ENCODE measurements at places on chromosomes 5 and 9. TPM values are rescaled to one million over a fixed set of nuclear protein-coding genes. Genes with fewer than 3 reads are reported as not detected.
A peak's percentile ranks its signal among the peaks of the same experiment; 100 is the strongest.

DNA sequence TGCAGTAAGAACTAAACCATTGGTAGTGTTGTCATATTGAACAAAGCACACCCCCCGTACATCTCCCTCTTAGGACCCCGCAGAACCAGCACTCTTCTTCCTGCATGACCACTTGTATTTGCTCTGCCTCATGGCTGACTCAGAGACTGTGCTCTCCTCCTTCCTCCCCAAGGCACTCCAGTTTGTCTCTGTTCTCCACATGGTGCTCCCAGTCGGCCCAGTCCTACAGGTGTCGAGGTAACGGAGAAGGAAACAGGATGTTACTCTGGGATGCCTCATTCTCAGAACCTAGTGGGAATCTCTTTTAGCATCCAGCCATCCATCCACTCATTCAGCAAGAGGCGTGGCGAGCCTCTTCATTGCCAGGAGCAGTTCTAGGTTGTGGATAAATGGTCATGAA, 97.0 kb upstream of the NIPAL4 start:
- H3K27me3 ChIP-seq, result no peaks in the 10 kb centered on the region
- no peaks in the 10 kb centered on the region for H3K4me1 ChIP-seq
- no peak overlapping the region for H3K4me3 ChIP-seq
- H3K36me3 ChIP-seq, result peaks cover 86% of the 10 kb centered on the region
- peak overlapping the region; percentile 56 for H3K27ac ChIP-seq

DNA sequence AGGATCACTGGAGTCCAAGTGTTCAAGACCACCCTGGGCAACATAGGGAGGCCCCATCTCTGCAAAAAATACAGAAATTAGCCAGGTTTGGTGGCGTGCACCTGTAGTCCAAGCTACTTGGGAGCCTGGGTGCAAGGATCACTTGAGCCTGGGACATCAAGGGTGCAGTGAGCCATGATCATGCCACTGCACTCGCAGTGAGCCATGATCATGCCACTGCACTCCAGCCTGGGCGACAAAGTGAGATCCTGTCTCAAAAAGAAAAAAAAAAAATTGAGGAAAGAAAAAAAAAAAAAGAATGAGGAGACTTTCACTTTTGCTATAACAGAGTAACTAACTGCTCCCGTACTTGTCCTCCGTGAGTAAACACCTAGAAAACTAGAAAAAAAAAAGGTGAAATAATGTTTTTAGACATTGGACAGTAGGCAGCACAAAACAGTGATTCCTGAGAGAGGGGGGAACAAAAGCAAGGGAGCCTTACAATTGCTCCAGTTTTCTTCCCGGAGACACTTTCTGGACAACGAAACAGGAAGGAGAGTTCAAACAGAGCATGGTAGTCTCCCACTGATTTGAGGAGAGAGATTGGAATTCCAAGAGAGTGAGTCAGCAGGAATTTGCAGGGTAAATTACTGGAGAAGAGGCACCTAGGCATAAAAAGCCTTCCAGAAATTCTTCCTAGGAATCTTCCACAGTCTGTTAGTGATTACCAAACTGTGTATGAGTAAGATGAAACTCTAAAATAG, 6.9 kb upstream of the ZBTB5 start:
- no peak for DNase-seq
- peaks cover 3% of the 10 kb centered on the region for H3K36me3 ChIP-seq

GRCh38 chr9:93127395-93127911, 6.6 kb downstream of the NINJ1 start:
- no peaks in the 10 kb centered on the region for H3K27me3 ChIP-seq
- H3K4me3 ChIP-seq, result no peak overlapping the region
- H3K4me1 ChIP-seq, result peaks cover 60% of the 10 kb centered on the region

GRCh38 chr5:132947671-132948070, 15.8 kb downstream of the AFF4 start:
- H3K4me3 ChIP-seq, result no peak overlapping the region
- H3K36me3 ChIP-seq, result peaks cover 32% of the 10 kb centered on the region
- DNase-seq, result no peak

- H3K4me3 ChIP-seq, result no peak overlapping the region
- no peak overlapping the region for H3K27ac ChIP-seq
- H3K27me3 ChIP-seq, result no peaks in the 10 kb centered on the region
Observed at GRCh38 chr9:120726484-120726883, 12.2 kb upstream of the MEGF9 start.

GRCh38 chr5:140549237-140550144, 2.0 kb downstream of the EIF4EBP3 start:
- peak overlapping the region; percentile 95 for H3K27ac ChIP-seq
- peaks cover 60% of the 10 kb centered on the region for H3K4me1 ChIP-seq
- DNase-seq, result no peak
- peaks cover 52% of the 10 kb centered on the region for H3K36me3 ChIP-seq
- H3K4me3 ChIP-seq, result peak overlapping the region; percentile 24

DNA sequence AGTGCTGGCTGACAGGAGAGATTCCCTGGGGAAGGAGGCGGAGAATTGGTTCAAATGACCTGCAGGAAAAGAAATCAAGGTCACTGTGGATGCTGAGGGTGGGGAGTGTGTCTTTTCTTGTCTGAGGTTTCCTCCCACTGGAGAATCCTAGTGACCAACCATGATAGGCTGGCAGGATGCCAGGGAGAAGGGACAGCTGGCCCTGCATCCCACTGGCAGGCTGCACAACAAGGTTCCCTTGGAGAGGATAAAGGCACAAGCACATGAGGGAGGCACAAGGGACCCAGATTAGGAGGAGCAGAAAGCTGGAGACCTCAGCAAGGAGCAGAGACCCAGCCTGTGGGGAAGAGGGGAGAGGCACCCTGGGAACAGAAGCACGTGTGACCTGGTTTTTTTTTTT, 11.4 kb upstream of the ZDHHC12 start:
- peaks cover 8% of the 10 kb centered on the region for H3K4me1 ChIP-seq
- no peak overlapping the region for H3K27ac ChIP-seq
- no peak overlapping the region for H3K4me3 ChIP-seq
- no peaks in the 10 kb centered on the region for H3K27me3 ChIP-seq
- DNase-seq, result no peak

- no peaks in the 10 kb centered on the region for H3K36me3 ChIP-seq
- no peaks in the 10 kb centered on the region for H3K27me3 ChIP-seq
- no peak overlapping the region for H3K27ac ChIP-seq
- H3K4me3 ChIP-seq, result no peak overlapping the region
Observed at GRCh38 chr9:25584611-25585010, 93.6 kb downstream of the TUSC1 start.

DNA sequence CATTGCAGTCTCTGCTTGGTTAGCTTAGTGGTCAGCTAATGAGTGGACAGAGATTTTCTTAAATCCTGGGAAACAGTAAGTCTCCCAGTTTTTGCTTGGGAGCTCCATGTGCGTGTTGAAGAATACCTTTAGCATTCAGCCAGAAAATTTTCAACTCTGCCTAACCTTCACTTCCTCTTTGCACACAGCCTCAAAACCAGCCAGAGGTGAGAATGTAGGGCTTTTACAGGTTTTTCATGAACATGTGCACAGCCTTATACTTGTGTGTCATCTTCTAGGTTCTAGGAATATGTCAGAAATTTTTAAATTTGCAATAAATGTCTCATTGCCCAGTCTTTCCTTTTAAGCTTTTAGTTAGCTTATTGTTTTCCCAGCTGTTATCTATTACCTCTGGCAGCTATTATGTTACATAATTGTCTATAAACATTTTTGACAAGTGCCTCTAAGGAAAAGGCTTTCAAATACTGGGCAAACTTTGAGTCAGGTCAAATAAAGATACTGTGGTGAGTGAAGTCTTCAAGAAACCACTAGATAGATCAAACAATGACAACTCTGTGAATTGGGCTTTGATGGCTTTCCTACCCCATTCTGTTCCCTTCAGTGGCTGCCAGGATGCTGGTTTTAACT, 12.7 kb downstream of the ADGRV1 start:
- H3K27me3 ChIP-seq, result peaks cover 16% of the 10 kb centered on the region
- no peak overlapping the region for H3K27ac ChIP-seq
- no peak overlapping the region for H3K4me3 ChIP-seq
- no peaks in the 10 kb centered on the region for H3K4me1 ChIP-seq

- H3K4me1 ChIP-seq, result peaks cover 2% of the 10 kb centered on the region
- no peak for DNase-seq
- H3K4me3 ChIP-seq, result no peak overlapping the region
- H3K27me3 ChIP-seq, result no peaks in the 10 kb centered on the region
Observed at GRCh38 chr9:98207606-98208005, 15.2 kb upstream of the CORO2A start.

GRCh38 chr5:174315871-174316270, 270.4 kb downstream of the NSG2 start:
- no peaks in the 10 kb centered on the region for H3K4me1 ChIP-seq
- H3K27ac ChIP-seq, result no peak overlapping the region
- DNase-seq, result no peak
- H3K4me3 ChIP-seq, result no peak overlapping the region
- no peaks in the 10 kb centered on the region for H3K36me3 ChIP-seq

DNA sequence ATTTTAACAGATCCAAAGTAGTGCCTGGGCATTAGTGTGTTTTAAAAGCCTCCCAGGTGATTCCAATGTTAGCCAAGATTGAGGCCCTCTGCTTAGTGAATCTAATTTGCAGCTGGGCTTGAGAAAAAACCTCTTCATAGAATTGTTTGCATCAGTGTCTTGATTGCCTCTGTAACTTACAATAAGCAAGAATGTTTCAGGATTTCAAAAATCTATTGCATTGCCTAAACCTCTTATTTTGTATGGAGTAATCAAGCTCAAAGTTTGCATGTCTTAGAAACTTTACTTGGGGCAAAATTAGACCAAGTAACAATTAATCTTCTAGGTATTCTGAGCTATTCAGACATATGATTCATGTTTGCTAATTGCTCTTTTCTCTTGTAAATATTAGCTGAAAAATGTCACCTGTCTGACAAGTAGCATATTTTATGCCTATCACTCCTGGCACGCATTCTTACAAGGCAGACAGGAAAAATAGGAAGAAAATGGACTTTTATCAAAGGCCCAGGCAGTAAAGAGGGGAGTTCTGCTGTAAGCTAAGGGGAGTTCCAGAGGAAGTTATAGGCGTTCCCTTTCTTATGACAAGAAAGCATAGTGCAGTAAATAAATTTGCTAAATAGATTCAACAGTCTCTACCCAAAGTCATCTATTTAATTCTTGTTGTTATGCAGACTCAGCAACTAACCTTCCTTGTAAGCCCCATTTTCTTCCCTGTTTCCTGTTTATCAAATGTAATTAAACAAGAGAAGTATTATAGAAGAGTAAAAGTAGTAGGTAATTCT, 21.0 kb downstream of the PDCD1LG2 start:
- H3K27ac ChIP-seq, result no peak overlapping the region
- peaks cover 9% of the 10 kb centered on the region for H3K4me1 ChIP-seq
- DNase-seq, result no peak
- H3K27me3 ChIP-seq, result no peaks in the 10 kb centered on the region
- no peaks in the 10 kb centered on the region for H3K36me3 ChIP-seq

DNA sequence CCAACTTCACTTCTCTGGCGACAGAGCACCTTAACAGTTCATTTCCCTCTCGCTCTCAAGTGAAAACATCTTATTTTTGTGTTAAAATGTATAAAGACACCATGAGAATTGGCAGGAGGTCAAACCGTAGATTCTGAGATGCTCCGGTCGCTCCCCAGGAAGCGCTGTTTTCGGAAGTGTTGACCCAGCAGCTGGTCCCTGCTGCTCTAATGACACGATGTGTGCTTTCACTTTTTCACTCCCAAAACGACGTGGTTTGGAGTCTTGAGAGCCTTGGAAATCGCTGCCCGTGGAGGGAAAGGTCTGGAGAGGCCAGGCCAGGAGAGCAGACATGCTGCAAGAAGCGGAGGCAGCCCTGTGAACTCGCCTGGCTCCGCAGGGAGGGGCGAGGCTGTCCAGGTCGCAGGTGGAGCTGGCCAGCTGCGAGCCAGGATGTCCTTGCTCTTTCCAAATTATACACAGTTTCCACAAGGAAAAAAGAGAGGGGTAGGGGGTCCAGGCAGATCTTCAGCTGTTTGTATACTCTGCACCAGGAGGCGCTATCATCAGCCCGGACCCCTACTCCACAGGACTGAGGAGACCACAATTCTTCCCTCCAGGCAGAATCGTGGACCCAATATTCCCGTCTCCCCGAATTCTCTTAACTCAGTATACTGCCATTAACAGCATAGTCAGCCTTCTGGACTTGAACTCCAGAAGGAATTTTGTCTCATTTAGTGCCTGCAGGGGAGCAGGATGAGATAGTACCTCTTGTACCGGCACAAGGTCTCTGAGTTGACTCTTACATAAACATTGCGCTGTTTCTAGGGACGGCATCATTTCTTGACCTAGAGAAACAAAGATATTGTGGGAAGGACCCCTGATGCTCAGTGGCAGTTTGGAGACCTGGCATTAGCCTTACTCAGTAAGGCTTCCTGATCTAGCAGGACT, 248.6 kb upstream of the ANKRD55 start:
- peaks cover 28% of the 10 kb centered on the region for H3K4me1 ChIP-seq
- H3K27me3 ChIP-seq, result peaks cover 9% of the 10 kb centered on the region
- peak; percentile 28 for DNase-seq
- H3K36me3 ChIP-seq, result no peaks in the 10 kb centered on the region

DNA sequence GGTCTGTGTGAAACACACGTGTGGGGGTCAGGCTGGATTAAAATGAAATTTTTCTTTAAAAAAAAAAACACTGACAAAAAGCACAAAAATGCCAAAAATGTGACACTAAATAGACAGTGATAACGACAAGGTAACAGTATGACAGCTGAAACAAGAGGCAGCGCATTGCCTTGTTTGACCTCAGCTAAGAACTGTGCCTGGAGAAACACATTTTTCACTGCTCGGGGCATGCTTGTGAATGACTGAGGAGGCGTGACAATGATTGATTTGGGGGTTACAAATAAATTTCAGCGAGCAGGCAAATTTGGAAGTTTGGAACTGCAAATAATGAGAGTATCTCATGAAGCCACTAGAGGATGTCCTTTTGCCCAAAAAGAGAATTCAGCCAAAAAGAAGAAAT, 44.2 kb upstream of the SPATA31C2 start:
- no peak overlapping the region for H3K4me3 ChIP-seq
- no peak overlapping the region for H3K27ac ChIP-seq
- peaks cover 24% of the 10 kb centered on the region for H3K4me1 ChIP-seq
- no peak for DNase-seq
- peaks cover 2% of the 10 kb centered on the region for H3K36me3 ChIP-seq

DNA sequence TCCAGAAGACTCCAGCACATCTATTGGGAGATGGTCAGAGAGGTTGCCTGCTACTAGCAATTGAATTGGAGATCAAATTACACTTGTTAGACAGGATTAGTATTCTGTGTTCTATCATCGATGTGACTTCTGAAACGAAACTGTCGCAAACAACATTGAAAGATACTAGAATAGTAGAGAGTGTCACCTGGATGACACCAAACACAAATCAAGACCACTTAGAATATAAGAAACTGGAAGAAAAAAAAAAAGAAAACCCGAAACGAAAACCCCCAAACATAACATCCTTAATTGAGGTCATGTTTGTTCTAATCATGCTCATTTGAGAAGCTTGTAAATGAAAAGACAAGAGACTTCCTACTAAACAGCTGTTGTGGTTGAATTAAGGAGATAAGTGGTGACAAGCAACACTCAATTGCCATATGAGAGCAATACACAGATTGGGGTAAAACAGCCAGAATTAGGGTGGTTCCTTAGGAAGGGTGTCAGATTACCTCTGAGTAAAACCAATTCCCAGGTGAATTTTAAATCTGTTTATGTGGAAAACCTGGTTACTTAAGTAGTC, 97.6 kb downstream of the BASP1 start:
- no peak overlapping the region for H3K27ac ChIP-seq
- no peaks in the 10 kb centered on the region for H3K36me3 ChIP-seq
- H3K4me1 ChIP-seq, result no peaks in the 10 kb centered on the region
- no peak overlapping the region for H3K4me3 ChIP-seq
- DNase-seq, result no peak
- no peaks in the 10 kb centered on the region for H3K27me3 ChIP-seq

DBH gene
- not detected for total RNA-seq

GDF9 gene
- total RNA-seq, result 0.92 TPM

NTNG2 gene
- 4.8 TPM for total RNA-seq

CDK7 gene
- 23.9 TPM for total RNA-seq

UBTD2 gene
- 12.0 TPM for total RNA-seq

All from activated CD8-positive, alpha-beta T cell treated with anti-CD3 and anti-CD28 coated beads, Interleukin-2, amount 10 ng/mL, durations not matched to agents 7 days and 5 days (primary cell).